ENCODE measurements at places on chromosomes 16 and 17. TPM values are rescaled to one million over a fixed set of nuclear protein-coding genes. Genes with fewer than 3 reads are reported as not detected.

DNA sequence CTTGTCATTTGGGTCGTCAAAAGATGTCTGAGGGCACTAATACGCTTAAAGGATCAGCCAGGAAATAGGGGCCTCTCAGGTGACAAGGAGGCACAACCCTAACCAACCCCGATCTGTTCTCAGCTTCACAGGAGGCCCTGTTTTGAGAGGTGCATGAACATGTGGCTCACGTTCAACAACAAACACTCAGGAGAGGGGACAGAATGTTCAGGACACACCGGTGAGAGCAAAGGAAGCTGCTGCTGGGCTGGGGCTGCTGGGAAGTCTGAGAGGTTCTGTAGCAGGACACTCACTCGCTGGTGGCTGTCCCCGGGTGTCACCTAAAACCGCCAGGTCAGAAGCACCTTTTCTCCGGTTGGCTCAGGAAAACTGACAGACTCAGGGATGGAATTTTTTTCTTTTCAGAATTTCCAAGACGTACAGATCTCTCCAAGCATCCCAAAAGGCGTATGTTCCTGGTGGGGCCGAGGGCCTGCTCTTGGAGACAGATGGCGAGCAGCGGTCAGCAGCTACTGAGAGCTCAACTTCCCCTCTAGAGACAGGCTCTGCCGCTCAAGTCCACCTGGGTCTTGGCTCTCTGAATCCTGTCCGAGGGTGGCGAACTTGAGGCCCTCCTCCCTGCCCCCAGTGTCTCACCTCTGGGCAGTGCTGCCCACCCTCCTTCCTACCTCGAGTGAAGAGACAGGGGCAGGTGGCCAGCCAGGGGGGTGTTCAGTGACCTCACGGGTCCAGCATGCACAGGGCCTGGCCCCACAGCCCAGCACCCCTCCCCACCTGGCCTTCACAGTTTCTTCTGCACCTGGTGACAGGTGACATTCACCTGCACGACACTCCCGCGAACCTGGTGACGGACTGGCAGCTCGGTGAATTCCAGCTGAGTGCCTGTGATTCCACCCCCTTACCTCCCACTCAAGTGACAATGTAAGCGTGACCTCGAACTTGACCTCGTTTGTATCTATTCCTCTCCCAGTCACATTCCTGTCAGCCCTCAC lies 22.9 kb downstream of the CLUH start:
- DNase-seq = peak; percentile 62

The CACNG4 gene
- 0.05 TPM for total RNA-seq

The GALNS gene
- 18.0 TPM for total RNA-seq

GRCh38 chr16:75080205-75081029 lies 36.2 kb downstream of the LDHD start:
- DNase-seq = no peak

The KRTAP4-3 gene
- total RNA-seq = not detected

GRCh38 chr17:921161-921560 lies 58.4 kb downstream of the NXN start:
- DNase-seq = no peak

- DNase-seq = no peak
These were observed 8.0 kb downstream of the HS3ST3A1 start for GRCh38 chr17:13593757-13594156.

GRCh38 chr16:66574531-66574930 lies 4.7 kb upstream of the CMTM2 start:
- DNase-seq = no peak

DNA sequence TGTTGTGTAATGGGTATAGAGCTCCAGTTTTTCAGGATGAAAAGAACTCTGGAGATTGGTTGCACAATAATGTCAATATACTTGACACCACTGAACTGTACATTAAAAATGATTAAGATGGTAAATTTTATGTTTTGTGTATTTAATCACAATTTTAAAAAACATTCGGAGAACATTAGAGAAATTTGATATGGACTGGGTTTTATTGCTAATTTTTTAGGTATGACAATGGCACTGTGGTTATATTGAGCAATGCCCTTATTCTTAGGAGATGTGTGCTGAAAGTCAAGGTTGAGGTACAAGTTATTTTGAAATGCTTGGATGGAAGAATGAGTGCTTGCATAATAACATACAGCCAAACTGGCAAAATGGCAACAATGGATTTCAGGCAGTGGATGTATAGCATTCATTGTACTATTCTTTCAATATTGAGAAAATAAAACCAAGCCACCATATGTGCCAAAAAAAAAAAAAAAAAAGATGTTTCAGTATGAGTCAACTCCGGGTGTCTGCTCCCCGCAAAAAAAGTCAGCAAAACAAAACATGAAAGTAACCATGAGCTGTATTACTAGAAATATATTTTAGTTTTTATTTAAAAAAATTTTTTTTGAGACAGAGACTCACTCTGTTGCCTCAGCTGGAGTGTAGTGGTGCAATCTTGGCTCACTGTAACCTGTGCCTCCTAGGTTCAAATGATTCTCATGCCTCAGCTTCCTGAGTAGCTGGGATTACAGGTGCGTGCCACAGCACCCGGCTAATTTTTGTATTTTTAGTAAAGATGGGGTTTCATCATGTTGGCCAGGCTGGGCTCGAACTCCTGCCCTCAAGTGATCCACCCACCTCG lies 19.8 kb downstream of the HOXB1 start:
- no peak for DNase-seq

Measured in cardiac septum (tissue), 1 donor.